DMS79 (cell line): ENCODE measurements at places on chromosomes 6 and 20.

DNA sequence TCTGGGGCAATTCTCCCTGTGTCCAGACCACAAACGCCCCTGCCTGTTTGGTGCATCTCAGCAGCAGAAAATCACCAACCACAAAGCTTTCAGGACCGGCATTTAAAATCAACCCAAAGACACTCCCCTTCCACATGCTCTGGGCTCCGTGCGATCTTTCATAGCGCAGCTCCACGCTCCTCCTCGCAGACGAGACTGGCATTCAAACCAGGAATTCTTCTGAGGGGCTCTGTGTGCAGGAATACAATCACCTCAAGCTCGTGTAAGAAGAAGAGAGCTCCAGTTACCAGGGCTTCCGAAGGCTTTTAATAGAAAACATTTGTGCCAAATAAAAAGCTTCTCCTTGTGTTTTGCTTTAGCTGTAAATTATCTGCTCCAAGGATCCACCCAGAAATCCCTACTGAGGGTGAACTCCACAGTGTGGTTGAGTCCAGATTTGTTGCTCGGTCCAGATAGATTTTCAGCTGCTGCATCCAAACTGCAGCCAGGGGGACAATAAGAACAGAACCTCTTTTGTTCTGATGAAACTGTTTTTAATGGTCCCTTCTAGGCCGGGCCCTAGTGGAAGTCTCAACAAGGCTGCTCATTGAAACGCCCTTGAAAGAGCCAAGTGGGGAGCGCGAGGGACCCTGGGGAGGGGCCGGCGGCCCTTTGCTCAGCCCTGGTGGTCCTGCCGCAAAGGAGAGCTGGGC, 16.4 kb upstream of the BMP7 start:
- DNase-seq = no peak

GRCh38 chr6:32187009-32187709, 2.8 kb downstream of the PBX2 start:
- no peak for DNase-seq

GRCh38 chr6:73514746-73515110, 6.1 kb downstream of the EEF1A1 start:
- DNase-seq = no peak

DNA sequence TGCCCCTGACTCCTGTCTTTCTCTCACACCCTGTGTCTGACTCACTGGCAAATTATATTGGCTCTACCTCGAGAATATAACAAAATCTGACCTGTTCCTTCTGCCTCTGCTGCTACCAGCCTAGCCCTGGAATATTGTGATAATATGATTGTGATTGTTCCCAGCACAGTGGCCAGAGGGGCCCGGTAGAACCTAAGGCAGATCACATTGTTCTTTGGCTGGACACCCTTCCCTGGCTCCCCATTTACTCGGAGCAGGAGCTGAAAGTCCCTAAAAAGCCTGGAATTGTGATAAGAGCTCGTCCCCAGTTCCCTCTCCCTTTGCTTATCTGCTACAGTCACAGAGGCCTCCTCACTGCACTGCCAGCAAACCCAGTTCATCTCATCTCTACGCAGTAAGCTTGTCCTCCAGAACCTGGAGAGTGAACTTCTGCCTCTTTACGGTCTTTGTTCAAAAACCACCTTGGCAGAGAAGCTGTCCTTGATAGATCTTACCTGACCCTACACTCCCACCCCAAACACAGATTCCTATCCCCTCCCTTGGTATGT, 21.8 kb downstream of the SERPINB6 start:
- DNase-seq = no peak

DNA sequence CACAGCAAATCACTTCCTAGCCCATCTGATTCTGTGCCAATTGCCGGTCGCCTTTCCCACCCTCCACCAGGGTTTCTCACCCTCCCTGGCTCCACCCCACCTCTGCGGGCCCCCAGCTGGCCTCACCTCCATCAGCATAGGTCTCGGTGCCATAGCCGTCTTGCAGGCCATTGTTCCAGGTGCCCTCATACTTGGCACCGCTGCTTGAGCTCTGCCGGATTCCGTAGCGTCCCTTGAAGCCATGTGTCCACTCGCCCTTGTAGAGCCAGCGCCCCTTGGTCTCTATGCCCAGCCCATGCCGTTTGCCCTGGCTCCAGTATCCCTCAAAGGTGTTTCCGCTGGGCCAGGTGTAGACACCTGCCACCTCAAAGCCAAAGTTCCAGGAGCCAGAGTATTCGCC, 787 bp downstream of the JPH2 start:
- DNase-seq = no peak

- DNase-seq = no peak
These were observed 2.9 kb upstream of the TUBB2B start for GRCh38 chr6:3230256-3230882.

DNA sequence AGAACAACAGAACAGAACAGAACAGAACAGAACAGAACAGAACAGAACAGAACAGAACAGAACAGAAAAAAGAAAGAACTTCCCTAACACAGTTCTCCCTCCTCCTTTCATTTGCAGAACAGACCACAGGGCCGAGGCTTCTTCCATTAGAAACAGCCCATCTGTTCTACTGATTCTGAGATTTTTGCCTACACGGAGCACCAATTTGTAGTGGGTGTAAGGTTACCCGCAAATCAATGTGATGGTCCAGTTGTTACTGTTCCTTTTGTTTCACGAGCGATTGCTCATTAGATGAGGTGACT, 734 bp upstream of the OGFRL1 start:
- DNase-seq = no peak

- DNase-seq = no peak
These were observed 171.4 kb upstream of the PRSS16 start for GRCh38 chr6:27076116-27076515.

DNA sequence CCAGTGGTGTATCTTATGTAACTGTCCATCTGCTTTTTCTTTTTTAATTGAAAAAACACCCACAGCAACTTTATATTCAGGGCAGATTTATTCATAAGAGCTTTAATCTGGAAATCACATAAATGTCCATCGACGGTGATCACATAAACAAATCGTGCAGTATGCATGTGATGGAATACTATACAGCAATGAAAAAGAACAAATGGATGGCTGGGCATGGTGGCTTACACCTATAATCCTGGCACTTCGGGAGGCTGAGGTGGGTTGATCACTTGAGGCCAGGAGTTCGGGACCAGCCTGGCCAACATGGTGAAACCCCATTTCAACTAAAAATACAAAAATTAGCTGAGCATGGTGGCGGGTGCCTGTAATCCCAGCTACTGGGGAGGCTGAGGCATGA, 39.1 kb downstream of the VSTM2L start:
- DNase-seq = no peak

- DNase-seq = no peak
These were observed 73.2 kb downstream of the LAMA4 start for GRCh38 chr6:112181130-112181529.
